ENCODE measurements at places on chromosomes 5 and 9.

DNA sequence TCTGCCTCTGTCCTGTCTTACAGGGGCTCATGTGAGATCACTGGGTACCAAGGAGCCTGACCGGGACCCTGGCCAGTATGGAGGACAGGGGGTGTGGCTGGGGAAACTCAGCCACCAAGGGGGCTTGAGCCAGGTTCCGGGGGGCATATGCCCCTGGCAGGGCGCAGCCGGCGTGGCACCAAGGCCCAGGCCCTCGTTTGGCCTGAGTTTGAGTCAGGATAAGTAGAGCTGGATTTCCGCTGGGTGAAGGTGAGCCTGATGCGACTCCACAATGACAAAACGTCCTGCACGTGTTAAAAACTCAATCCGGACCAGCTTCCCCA is 616 bp upstream of the TSPAN17 start:
- no peak for DNase-seq

DNA sequence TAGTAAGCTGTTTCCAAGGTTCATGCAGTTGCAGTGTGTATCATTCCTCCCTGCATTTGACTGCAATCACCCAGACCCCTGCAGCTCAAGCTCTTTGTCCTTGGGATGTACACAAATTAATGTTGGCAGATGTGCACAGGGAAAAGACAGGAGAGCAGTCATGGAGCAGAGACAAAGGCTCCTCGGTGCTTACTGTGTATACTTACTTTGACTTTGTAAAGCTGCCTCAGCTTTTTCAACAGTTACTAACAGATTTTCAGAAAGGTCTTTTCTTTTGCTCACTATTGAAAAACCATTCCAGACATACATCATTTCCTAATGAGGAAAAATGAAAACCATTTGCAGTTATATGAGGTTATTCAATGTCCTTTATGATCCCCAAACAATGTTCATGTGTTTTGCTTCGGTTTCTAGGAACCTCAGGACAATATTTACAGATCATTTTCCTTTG is 124.9 kb downstream of the TTC39B start:
- DNase-seq = peak; percentile 63

DNA sequence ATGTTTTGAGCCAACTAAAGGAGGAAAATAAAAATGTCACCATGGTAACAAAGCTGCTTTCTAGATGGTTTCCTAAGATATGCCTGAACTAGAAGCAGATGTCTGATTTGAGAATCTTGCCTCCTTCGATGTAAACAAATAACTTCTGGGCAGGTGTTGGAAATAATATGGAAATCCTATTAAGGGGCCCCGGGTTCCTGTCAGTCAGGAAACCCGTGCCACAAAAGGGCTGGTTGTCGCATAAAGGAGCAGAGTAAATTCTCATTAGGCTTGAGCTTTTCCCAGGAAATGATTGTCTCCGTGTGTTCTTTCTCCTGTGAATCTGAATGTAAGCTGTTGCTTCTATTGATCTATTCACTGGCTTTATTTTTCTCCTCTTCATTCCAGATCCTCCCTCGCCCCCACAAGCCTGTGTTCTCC is 90.8 kb downstream of the TLE4 start:
- DNase-seq = no peak

DNA sequence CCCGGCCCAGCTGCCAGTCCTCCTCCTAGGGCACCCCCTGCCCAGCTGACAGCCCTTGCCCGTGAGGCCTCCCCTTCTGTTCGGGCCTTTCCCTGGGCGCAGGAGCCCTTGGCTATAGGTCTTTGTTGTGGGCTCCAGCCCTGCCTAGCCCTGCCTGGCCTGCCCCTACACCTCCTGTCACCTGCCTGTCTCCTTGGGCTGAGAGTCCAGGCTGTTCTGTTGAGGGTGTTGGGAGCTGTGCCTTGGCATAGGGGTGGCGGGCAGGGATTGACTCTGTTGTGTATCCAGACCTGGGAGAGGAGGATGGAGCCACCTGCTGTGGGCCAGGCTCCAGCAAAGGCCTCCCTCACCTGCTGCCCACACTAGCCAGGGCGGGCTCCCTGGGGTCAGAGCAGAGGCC is 11.6 kb downstream of the FCN2 start:
- no peak for DNase-seq

DNA sequence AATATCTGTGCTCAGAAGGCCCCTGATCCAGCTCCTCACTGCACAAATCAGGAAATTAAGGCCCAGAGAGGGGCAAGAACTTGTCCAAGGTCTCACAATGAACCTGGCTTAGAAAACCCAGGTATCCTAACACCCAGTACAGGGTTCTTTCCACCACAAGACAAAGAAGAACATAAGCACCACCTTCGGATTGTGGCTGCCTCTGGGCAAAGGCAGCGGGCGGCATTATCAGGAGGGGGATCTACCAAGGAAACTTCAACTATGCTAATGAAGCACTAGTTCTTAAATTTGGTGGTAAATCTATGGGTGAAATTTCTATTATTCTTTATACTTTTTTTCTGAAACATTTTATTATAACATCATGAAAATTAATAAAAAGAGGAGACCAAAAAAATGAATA is 17.9 kb downstream of the ANXA6 start:
- DNase-seq = no peak

DNA sequence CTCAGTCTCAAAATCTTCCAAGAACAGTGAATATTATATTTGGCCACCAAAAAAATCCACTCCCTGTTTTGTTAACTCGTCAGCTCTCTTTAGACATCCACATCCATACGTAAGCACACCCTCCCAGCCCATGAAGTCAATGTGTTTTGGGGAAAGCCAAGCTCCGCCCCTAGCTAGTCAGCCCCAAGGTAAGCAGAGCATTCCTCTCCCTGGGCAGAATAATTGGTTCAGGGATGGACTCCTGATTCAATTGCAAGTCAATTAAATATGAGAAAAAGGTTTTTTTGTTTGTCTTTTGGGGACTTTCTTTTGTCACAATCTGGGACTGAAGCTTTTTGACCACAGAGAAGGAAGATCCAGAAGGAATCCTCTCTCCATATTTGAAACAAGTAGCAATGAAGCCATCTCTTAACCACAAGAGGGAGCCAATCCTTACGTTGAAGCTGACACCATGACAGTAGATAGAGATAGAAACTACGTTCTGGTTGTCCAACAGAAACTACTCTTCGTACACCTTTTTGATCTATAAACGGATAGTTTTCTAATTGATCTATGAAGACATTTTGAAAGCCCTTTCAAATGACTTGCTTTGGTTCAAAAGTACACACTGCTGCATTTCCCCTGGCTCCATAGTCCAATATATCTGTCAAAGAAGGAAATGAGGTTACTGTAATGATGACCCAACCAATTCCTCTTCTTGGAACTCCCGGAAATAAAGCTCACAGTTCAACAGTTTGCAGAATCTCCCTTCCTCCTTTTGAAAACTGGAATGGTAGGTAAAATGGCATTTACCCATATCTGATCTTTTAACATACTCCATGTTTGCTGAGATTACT is 166.4 kb downstream of the TLE1 start:
- no peak for DNase-seq

All from NCI-H1694 (cell line).